ENCODE measurements at places on chromosomes 3 and 15. TPM values are rescaled to one million over a fixed set of nuclear protein-coding genes. Genes with fewer than 3 reads are reported as not detected.

GRCh38 chr15:85490856-85491255 lies 110.5 kb downstream of the AKAP13 start:
- no peak for DNase-seq

DNA sequence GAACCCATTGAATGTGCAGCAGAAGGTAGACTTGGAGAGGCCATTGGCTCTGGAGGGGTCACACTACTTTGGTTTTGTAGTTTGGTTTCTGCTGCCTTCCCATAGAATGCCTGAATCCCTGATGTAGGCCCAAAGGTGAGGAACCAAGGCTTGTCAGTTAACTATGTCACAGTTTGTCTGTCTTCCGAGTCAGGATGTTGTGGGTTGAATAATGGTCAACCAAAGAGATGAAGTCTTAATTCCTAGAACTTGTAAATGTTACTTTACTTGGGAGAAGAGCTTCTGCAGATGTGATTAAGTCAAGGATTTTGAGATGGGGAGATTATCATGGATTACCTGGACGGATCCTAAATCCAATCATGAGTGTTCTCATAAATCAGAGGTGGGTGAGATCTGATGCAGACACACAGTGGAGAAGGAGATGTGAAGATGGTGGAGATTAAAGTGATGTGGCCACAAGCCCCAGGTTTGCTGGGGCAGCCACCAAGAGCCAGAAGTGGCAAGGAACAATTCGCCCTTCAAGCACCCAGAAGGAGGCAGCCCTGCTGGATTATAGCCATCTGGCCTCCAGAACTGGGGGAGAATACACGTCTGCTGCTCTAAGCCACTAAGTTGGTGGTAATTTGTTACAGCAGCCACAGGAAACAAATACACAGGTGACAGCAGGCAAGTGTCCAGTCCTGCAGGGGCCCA lies 2.3 kb upstream of the CCR8 start:
- no peak for DNase-seq

GRCh38 chr15:74657846-74658245 lies 38.0 kb downstream of the EDC3 start:
- no peak for DNase-seq

DNA sequence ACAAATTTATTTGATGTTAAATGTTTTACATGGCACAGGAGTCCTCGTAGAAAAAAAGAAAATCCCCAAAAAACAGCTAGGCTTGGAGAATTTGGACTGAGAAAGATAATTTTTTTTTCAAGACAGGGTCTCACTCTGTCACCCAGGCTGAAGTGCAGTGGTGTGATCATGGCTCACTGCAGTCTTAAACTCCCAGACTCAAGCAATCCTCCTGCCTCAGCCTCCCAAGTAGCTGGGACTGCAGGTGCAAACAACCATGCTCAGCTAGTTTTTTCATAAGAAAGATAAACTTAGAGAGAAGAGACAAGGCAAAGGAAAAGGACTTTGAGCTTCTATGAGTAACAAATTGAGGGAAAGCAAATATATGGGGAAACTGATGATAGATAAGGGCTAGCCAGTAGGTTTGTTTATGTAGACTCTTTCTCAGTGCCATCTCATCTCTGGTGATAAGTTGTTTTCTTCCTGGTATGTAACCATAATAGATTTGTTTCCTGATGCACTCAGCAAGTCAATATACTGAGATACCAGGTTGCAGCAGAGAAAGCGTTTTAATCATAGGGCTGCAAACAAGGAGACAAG lies 13.1 kb upstream of the TRMT10C start:
- no peak for DNase-seq

- no peak for DNase-seq
Measured at GRCh38 chr15:66587749-66588148, 22.0 kb upstream of the LCTL start.

DNA sequence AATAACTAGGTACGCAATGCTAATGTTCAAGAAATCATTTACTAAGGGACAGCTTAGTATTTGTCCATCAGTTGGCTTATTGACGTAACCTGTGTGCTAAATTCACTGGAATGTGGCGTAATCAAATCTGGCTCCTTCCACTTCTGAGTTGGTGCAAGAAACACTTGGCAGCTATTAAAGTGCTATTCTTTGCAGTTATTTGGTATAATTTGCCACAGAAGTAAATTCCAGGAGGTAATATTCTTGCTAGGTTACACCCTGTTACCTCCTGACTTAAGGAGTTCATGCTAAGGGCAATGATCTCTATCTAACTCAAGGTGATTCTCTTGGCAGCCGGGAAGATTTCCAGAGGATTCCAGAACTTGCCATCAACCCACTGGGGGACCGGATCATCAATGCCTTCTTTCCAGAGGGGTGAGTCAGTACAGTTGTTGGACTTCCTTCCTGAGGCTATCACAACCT lies 25.5 kb downstream of the CHP1 start:
- DNase-seq = no peak

DNA sequence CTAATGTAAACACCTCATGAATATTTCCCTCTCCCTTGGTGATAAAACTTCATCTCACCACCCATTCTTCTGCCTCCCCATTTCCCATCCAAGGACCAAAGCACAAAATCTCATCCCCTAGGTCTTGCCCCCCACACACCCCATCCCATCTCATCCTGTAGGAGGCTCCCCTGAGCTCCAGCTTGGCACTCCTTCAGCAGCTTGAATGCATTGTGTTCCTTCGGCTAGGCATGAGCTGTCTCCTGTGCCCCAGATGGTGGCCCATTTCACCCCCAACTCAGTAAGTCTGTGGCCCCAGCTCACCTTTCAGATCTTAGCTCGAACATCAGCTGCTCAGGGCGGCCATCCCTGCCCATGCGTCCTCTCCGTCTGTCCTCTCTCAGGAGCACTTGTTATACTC lies 203.6 kb upstream of the NR2F2 start:
- DNase-seq = no peak

DNA sequence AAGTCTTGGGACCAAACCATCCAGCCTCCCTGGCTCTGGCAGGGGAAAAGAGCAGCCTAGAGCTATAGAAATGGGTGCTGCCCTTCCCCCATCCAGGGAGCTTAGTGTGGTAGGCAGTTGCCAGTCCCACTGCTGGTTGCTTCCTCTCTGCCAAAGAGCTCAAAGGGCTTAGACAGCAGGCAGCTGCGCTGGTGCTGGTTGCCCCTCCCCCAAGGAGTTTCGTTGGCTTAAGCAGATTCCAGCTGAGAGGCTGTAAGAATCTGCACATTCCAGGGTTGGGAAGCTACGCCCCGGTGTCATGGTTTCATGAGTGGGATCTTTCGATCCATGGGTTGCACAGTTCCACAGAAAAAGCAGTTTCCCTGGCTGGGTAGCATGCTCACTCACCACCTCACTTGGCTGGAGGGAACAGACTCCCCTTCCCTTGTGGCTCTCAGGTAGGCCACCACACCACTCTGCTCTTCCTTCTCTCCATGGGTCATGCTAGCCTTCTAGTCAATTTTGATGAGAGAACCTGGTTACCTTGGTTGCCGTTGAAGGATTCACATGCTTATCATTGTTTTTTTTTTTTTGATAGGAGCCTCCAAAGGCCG lies 195.1 kb downstream of the EPHA6 start:
- DNase-seq = no peak

DNA sequence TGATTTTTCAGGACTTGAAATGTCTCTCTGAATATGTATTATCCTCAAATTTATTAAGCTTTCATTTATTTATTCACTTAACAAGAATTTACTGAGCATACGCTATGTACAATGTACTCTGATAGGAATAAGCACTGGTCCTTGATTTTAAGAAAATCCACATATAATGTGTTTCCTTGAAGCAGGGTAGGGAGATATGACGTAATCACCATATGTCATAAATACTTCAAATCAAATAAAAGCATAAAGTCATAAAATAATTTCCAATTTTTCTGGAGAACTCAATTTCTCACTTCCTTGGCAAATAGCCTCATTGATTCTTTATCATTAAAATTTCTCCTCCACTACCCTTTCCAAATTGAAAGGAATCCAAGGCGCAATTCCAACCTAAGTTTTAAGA lies 177.8 kb upstream of the GAP43 start:
- DNase-seq = no peak

GRCh38 chr3:123258811-123259420 lies 57.2 kb downstream of the SEC22A start:
- peak; percentile 18 for DNase-seq

- no peak for DNase-seq
Measured at GRCh38 chr3:172647823-172648222, 63.0 kb downstream of the NCEH1 start.

DNA sequence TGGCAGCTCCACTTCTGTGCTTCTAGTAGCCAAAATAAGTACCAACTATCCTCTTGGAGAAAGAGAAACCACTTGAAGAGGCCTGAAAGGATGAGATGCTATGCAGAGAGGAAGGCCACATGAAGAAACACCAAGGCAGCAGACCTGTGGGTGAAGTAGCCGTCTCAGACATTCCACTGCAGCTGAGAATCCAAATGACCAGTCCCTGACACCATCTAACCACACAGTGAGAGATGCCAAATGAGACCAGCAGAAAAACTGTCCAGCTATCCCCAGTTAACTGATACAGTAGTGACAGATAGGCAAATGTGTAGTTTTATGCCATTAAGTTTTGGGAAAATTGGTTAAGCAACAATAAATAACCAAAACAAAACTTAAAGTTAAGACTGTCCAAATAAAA lies 47.9 kb upstream of the ZSCAN2 start:
- DNase-seq = no peak

DNA sequence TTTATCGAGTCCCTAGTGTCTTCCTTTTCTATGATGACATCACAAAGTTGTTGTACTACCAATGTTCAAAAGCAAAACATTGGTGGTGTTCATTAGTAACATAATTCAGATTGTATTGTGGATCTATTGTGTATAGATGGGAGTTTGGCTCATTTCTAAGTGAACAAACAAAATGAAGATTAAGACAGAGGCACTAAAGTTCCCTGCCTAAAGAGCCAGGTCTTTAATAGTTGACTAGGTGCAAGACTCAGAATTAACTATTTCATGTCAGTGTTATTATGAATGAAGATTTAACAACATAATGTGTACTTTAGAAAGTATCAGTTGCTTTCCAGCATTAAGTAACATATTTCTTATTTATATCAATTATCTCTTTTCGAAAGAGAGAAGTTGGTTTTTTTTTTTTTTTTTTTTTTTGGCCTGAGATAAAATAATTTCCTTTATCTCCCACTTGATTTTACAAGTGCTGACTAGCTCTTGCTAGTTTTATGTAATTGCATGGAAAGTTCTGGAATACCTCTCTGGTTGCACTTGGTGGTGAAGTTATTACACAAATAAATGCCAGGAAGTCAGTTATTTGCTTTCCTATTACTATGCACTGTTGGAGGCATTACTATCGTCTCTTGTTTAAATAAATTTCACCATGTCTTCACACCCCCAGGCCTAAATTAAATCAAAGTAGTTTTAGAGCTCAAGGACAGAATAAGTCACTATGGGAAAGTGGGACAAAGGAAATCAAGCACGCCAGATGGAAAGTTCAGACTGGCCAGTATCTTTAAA lies 48.7 kb downstream of the NAALADL2 start:
- DNase-seq = no peak

DNA sequence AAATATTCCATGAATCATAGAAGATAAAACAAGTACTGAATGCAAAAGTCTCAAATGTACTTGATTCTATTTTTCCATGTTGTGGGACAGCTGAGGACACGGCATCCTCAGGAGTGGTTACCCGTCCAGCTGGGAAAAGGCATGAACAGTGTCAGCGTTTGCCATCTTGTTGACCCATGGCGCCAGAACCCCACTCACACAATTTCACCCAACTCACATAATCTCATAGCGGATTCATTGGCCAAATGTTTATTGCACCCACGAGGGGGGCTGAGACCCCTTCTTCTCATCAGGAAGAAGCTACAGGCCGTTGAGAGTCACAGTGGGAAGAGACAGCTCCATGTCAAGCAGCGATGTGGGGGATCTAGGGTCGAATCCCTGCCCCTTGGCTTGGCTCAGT lies 72.9 kb downstream of the OCA2 start:
- no peak for DNase-seq

- DNase-seq = no peak
Measured at GRCh38 chr15:52069559-52069958, 43.0 kb downstream of the BCL2L10 start.

- no peak for DNase-seq
Measured at GRCh38 chr3:185251272-185251671, 2.6 kb downstream of the EHHADH start.

GRCh38 chr15:56371495-56372147 lies 6.4 kb downstream of the TEX9 start:
- no peak for DNase-seq

DNA sequence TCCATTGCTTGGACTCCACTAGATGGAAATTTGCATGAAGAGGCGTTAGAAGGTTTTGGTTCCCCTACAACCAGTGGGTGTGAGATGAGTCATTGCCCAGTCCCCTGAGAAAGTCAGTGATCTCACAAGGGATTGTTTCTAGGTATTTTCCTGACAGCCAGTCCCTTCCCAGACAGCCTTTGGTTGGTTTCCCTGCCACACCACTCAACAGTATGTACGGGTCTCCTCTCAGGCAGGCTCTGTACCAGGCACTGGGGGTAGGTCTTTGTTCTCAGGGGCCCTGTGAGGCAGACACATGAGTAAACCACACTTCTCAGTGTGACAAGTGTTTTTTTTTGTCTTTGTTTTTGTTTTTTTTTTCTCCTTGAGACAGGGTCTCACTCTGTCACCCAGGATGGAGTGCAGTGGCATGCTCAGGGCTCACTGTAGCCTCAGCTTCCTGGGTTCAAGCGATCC lies 4.0 kb downstream of the LAMP3 start:
- DNase-seq = no peak

GRCh38 chr15:64665179-64665578 lies 110.2 kb downstream of the RBPMS2 start:
- no peak for DNase-seq

DNA sequence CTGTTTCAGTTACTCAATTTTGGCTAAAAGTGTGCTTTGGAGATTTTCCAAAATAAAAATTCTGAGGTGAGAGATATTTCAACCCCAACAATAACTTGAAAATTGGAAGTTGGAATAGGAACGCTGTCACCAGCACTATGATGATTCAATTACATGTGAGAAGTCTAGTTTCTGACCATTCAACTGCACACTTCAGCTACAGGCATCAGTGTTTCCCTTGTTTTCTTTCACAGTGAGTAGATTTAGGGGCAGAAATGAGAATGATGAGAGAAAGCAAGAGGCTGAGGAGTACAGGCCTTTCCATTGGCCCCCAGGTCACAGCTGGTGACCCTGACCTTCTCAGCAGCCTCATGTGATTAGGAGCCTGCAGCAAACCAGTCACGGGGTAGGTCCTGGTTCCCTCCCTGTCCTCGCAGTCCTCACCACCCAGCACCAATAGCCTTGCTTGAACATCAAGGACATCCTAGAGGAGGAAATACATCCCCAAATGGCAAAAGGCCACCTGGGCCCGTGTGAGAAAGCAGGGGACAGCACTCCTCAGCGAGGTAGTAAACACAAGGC lies 10.0 kb upstream of the FILIP1L start:
- DNase-seq = no peak

The ZBED2 gene
- total RNA-seq = not detected

The MESP2 gene
- total RNA-seq = not detected

The WDR93 gene
- not detected for total RNA-seq

The CCRL2 gene
- 2.5 TPM for total RNA-seq

The ETV5 gene
- 12.8 TPM for total RNA-seq

The TSPAN3 gene
- total RNA-seq = 192 TPM

The TIMP4 gene
- total RNA-seq = 1.3 TPM

The DNAH12 gene
- total RNA-seq = 0.37 TPM

The TTLL13 gene
- not detected for total RNA-seq

The ADPRH gene
- 3.0 TPM for total RNA-seq

All from urinary bladder (tissue), 4 donors.